ENCODE measurements at places on chromosomes 6 and 20.
A peak's percentile ranks its signal among the peaks of the same experiment; 100 is the strongest.

DNA sequence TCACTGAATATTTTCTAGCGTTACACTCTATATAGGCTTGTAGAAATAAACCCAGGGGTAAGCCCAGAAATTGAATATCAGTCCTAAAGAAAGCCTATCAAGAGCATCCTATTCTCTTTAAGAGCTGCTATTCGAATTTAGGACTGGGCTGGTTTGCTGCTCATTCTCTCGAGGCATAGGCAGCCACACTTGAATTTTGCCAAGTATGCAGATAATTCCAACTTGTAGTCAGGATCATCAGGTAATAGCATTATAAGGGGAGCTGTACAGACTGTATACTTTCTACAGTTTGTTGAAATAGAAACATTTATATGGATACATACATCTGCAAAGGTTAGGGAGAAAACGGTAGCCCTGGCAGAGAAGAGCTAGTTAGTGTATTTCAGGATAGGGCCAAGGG, 2.1 kb upstream of the ZBTB2 start:
- DNase-seq, result no peak

DNA sequence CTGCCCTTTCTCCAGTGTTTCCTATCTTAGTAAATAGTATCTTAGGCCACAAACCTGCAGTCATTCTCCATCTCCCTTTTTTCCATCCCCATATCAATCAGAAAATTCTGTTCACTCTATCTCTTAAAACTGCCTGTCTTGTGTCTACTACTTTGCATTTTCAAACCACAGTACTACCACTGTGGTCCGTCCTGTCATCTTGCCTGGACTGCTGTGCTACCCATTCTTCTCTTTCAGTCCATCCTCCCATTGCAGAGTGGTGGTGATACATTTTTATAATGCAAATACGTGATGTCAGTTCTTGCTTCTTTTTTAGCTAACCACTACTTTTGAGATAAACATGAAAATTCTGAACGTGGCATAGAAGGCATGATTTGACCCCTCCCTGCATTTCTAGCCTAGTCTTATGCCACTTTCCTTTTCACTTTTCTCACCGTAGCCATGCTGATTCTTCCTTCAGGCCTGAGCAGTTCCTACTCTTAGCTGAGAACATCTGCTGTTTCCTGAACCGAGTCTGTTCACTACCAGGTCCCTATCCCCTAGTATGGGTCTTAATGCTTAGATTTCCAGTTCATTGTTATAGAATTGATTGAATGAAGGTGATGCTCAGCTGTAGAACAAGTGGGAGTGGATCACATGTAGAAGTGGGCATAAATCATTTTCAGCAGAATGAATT, 13.8 kb downstream of the TBPL1 start:
- DNase-seq, result no peak

- DNase-seq, result no peak
These were observed 370.1 kb downstream of the ADGRB3 start for GRCh38 chr6:69005199-69005598.

DNA sequence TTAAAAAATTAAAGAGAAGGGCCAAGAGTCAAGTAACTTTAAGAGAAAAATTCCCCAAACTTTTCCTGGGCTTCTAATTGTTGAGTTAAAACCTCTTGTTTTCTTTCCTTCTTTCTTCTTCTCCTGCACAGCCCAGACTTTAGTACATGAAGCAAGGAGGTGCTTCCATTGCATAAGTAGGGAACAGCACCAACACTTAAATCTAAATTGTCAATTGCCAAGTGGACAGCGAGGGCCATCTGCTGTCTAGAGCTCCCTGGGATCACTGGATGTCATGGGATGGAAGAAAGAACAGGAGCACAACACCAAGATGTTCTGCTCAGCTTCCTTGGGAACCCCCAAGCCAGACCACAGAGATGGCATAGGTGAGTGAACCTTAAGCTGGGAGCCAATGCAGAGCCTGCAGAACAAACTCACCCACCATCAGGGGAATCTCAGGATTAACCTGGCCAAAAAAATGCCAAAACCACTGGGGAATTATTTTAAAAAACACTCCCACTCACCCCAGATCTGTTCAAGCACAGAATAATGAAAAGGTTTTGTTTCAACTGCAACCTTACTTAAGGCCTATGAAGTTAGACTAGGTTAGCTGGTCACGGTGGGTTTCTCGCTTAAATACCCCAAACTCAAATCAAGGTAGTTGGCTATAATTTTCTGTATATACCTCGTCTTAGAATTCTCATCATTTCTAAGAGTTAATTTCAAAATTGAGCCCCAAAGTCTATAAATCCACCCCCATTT, 67.8 kb downstream of the TNFRSF21 start:
- no peak for DNase-seq

DNA sequence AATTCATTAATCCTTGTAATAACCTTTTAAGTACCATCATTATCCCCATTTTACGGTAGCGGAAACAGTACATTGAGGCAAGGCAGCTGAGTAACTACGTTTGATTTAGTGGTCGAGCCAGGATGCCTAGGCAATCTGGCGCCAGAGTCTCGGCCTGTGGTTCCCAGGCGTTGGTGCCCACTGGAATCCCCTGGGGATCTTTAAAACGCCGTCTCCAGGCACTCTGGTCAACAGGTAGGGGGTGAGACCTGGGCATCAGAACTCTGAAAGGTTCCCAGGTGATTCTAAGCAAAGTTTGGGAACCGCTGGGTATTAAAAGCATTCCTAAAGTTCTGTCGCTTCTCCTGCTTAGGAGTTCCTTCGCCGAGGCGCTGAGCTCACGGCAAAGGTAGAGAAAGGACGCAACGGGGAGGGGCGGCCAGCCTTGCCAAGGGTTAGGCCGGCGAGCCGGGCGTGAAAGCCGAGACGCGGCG, 939 bp downstream of the DTNBP1 start:
- peak; percentile 73 for DNase-seq

DNA sequence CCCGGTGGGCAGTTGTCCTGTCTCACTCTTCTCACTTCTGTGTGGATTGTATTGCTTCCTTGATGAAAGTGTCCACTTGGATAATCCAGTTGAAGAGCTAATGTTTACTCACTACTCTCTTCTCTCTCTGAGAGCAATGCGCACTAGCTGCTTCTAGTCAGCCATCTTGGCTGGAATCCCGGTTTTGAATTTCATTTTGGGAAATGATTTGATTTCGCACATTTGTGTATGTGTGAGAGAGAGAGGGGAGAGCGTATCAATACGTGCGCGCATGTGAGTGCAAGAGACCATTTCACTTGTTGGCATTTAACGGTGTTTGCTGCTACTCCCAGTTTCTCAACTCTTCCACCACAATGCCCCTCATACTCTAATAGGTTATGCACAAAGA, 67.8 kb downstream of the KLHL32 start:
- no peak for DNase-seq

- DNase-seq, result no peak
These were observed at the start of gene IMPG1 for GRCh38 chr6:76072562-76072961. Gene IMPG1 (minus strand): TSS chr6:76072662. CDS start chr6:76072488, 174 bp downstream.

DNA sequence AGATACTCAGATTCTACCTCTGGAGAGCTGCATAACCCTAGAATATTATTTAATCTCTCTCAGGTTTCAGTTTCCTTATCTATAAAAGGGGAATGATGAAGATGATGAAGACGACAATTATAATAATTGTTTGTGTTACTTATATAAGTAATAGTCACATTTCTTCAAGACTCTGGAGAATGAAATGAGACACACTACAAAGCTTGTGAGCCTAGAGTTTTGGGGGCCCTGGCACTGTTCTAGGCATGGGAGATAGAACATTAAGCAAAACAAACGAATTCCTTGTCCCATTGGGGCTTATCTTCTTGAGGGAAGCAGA, 5.4 kb upstream of the ZNF217 start:
- DNase-seq, result no peak

DNA sequence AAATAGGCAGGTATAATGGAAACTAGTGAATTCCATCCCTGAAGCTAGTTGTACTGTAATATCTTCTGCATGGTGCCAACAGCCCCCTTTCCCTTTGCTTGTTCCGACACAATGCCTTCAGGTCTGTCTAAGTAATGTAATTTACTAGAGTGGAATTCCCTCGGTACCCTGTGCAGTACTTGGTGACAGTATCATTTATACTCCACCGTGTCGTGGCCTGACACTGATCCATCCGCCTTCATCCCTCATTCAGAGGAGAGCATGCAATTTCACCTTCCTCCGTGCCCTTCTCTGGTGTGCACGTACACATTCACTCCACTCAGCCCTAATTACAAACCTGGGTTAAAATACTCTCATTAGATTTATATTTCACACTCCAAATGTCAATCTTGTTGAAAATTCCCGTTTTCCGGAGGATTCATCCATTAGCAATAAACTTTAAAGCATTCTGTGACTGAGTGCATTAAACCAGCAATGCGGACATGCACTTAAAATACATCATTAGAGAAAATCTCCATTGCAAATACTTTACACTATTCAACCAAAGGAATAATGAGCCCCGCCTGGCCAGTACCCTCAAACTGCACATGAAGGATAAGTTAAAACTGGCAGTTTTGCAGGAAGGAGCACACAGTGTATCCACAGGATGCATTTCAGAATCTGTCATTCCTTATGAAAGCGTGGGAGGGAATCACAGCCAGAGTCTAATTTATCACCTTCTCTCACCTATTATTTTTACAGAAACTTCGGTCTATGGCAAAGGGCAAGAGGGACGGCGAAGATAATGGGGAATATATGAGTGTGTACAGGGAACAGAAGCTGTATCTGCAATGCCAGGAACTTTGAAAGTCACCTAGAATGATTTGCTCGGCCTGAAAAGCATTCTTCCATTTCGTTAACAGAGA, 182.5 kb downstream of the GJA10 start:
- DNase-seq, result no peak

DNA sequence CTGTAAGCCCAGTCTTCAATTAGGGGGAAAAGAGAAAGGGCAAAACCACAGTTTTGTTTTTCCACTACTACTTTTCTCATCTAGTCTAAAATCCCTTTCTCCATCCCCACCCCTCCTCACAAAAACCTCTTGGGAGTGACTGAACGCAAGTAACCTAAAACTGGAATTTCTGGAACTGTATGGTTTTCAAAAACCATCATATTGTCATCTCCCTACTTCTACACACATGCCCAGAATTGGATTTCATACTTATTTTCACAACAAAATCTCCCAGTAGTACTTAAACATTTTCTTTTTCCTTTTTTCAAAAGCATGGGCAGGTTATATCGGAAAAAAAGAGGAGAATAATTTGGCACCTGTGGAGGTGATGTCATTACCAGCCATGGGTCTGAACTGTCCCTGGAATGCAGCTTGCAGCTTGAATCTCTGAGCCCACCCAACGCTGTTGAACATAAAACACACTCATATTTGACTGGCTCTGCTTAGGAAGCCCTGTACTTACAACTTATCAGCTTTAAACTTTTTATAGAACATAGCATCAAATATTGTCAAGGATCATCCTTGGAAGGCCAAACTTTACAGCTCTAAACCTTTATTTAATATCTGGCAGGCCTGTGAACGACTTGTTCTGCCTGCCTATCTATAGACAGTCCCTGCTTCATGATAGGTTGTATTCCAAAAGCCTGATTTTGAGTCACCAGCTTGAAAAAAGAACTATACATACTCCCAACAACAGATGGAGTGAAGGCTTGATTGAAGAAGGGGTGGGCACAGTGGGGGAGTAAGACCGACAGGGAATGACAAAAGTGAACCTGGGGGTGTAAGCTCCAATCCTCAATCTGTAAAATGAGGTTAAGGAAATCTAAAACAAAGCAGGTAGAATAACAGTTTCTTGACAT, 59.3 kb downstream of the EPB41L2 start:
- DNase-seq, result peak; percentile 15
